ENCODE measurements at places on chromosomes 11 and 22.
A peak's percentile ranks its signal among the peaks of the same experiment; 100 is the strongest.

GRCh38 chr11:72543849-72544542 lies 109.7 kb upstream of the CLPB start:
- no peak for DNase-seq

DNA sequence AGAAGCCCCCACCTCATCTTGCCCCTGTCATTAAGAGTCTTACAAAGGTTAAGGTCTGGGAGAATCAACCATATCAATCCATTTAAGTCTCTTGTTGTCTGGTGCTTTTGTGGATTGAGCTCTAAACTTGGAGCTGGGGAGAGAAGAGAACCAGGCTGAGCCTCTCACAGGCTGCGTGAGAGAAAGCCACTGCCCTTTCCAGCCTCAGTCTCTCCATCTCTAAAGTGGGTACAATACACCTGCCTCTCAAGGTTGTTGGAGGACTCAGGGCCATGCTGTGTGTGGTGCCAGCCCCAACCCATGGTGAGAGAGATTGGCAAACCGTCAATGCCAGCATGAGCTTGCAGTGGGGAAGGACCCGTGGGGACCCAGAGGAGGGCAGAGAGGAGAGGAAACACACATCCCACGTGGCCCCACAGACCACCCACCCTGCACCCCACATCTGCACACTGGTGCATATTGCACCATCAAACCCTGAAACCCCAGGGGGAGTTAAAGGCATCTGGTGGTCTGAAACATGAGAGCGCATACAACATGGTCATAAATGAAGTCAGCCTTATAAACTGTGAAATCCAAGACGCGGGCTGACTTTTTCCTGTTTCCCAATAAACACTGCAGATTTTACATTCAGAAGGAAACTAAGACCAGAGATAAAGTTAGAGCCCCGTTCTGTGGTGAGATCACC lies 27.5 kb upstream of the FBLN1 start:
- no peak for DNase-seq

- no peak for DNase-seq
These were observed 22.1 kb upstream of the FGF3 start for GRCh38 chr11:69841170-69841858.

DNA sequence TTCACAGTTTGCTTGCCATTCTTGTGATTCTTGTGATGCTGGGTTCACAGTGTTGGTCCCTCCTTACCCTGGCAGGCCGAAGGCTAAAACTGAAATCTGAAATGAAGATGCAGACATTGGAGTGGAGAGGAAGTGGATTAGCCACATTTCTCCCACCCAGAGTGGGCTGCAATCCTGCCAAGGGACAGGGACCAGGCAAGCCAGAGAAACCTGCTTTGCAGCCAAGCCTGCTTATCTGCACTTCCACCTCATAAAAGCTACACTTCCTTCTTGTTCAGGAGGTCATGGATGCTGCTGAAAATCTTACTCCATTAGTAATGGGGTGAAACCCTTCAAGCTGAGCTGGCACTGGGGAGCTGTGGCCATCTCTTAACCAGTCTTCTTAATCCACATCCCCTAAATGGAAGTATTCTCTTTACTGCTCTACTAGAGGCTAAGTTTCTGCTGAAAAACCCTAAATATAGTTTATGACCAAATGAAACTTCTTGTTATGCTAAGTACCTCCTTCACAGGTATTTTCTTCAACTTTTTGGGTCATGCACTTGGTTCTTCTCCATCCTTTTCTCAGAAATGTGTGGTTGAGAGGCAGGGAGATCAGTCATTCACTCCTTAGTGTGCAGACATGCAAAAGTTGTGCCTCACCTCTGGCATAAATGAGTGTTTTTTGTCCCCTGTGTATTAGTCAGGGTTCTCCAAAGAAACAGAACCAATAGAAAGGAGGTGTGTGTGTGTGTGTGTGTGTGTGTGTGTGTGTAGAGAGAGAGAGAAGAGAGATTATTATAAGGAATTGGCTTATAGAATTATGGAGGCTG lies 133.9 kb upstream of the BMAL1 start:
- no peak for DNase-seq

GRCh38 chr11:74870485-74870884 lies 78.4 kb downstream of the XRRA1 start:
- DNase-seq = peak; percentile 69

All from NCI-H82 (cell line).